Mucosa of descending colon (tissue), 3 donors: ENCODE measurements at places on chromosomes 4 and X.

DNA sequence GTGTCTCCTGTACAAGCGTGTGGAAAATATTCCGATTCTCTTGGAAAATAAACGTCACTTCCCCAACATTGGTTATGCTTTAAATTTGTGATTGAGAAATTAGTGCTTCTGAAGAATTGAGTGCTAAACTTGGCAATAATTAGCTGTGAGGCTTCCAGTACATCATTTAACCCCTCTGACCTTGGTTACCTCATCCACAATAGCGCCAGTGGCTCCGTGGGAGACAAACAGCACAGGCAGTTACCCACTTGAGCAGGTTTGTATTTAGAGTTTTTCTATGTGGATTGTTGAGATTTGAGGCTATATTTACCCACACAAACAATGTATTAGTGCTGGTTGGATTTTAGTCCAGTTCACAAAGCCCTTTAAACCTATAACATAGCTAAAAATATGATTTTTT lies 476.5 kb downstream of the NKX6-1 start:
- no peak for DNase-seq

DNA sequence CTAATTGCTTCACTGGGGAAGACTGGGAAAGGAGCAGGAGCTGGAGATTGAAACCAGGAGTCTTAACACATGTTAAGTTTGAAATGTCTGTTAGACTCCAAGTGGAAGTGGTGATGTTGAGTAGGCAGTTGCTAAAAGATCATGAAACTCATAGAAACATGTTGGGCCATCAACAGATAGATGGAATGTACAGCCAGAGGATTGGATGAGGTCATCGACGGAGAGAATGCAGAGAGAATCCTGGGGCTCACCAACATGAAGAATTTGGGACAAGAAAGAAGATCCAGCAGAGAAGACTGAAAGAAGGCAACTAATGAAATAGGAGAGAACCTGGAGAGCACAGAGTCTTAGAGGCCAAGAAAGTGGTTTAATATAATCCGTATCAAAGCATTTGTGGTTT lies 19.4 kb upstream of the TSPAN5 start:
- no peak for DNase-seq

DNA sequence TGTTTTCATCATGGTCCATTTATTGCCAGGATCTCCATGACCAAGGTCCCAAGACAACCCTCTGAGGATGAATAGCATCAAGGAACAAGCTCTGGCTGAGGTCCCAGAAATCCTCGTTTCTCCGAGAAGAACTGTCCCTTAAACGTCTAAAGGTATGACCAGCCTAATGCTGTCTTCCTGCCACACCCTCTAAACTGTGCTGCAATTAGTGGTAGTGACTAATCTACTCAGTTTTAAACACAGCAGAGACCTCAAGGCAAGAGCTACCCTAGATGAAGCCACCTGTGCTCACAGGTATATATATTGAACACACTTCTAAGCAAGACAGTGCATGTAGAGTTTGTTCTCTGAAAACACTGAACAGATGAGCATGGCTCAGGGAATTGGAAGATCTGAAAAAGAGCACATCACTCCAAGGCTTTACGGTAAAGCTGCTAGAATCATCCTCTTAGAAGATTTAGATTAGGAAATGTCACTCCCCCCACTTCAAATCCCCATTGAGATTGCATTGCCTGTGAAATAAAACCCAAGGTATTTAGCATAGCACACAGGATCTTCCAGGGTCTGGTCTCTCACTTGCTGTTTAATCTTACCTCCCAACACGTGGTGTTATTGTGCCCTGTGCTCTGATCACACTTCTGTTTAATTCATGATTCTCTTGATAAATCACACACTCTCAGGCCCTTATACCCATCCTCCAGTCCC lies 173.9 kb upstream of the VCX3A start:
- no peak for DNase-seq

- no peak for DNase-seq
Measured at GRCh38 chrX:128698573-128699181, 646.5 kb upstream of the ACTRT1 start.

- no peak for DNase-seq
Measured at GRCh38 chr4:65021149-65021548, 611.9 kb upstream of the TECRL start.

GRCh38 chr4:164204434-164204833 lies 549.5 kb upstream of the SMIM31 start:
- DNase-seq = no peak
